Ovary (tissue), 10 donors: ENCODE measurements at places on chromosomes 12 and 14. TPM values are rescaled to one million over a fixed set of nuclear protein-coding genes. Genes with fewer than 3 reads are reported as not detected.
A peak's percentile ranks its signal among the peaks of the same experiment; 100 is the strongest.

DNA sequence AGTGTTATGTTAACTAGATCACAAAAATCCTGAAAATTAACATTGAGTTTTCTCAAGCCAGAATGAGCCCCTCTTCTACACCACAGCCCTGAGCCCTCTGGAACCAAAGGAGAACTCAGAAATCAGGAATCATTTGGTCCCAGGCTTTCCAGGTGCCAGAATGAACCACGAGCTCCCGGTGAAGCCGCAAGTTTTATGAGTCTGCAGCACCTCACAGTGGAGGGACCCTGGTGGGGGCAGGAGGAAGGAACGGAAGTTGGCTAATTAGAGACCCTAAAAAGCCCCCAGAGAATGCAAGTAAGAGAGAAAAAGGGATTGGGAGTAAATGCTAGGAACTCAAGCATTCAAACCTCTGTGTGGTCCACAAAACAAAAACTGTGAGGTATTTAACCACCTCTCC lies 52.9 kb upstream of the BCL2L14 start:
- DNase-seq = no peak

DNA sequence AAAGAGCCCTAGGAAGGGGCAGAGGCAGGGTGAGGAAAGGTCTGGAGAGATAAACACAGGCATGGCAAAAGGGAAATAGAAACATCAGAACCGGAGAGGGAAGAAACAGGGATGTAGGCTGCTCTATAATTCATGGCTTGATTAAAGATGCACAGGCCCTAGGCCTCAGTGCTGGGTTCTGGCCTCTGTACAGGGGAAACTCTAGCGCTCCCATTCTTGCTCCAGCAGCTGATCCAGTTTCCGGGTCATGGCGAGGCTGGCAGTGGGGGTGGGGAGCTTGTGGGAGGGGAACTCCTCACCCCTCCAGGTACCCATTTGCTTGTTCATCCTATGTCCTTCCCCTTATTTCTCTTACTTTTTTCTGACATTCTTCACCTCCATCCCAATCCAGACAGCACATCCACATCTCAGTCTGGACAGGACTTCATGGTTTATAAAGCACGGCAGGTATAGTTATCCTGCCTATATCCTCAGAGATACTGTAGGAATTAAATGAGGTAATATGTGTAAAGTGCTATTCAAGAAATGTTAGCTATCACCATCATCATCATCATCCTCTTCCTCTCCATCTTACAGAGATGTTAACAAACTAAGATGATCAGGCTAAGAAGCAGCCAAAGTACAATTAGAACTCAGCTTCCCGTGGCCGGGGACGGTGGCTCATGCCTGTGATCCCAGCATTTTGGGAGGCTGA lies 8.0 kb upstream of the GPR84 start:
- no peak for DNase-seq

DNA sequence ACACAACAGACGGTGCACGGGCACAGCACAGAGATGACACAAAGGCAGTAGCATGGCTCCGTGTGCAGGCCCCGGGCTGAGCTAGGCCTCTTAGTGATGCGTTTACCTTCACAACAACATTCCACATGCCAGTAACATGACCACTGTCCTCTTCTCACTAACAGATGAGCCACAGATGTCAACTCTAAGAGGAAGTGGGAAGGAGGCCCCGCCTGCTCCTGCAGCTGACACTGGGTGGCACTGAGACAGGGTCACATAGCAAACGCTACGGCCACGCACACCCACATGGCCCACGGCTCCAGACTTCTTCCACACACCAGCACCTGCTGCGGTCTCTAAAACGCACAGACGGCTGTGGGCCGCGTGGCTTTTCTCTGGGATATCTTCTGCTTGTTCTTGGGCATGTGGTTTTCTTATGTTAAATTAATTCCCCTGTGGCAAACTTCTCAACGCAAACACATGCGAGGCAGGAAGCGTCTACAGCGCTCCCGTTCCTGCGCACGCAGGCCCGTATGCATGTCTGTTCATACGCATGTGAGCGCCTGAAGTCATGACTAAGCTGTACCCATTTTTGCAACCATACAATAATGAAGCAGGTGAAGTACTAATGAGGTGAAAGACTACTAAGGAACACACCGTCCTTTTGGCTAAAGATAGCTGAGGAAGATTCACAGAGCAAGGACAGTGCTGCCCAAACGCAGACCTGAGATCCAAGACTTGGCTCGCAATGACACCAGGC lies 26.8 kb downstream of the AMN start:
- no peak for DNase-seq

The SETD3 gene
- 89.9 TPM for total RNA-seq

GRCh38 chr14:66468778-66469367 lies 17.3 kb upstream of the CCDC196 start:
- no peak for DNase-seq

GRCh38 chr12:2641761-2642160 lies 153.0 kb upstream of the FKBP4 start:
- no peak for DNase-seq

The SIX1 gene
- 0.20 TPM for total RNA-seq

The RNU4-1 gene
- under 0.01 TPM for total RNA-seq

DNA sequence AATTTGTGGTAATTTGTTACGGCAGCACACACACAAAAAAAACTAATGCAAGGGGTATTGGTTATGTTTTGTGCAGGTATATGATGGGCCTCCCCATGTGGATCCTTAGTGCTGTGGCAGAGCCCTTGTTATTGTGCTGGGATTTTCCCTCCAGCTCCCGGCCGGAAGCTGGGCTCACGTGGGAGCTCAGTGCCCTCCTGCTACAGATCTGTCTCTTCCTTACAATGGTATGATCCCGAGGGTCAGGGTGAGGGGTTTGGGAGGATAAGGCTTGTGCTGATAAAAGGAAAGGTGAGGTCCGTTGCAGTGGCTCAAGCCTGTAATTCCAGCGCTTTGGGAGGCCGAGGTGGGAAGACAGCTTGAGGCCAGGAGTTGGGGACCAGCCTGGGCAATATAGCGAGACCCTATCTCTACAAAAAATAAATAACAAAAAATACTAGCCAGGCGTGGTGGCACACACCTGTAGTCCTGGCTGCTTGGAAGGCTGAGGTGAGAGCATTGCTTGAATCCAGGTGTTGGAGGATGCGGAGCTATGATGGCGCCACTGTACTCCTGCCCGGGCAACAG lies 861 bp upstream of the SLC48A1 start:
- DNase-seq = no peak

DNA sequence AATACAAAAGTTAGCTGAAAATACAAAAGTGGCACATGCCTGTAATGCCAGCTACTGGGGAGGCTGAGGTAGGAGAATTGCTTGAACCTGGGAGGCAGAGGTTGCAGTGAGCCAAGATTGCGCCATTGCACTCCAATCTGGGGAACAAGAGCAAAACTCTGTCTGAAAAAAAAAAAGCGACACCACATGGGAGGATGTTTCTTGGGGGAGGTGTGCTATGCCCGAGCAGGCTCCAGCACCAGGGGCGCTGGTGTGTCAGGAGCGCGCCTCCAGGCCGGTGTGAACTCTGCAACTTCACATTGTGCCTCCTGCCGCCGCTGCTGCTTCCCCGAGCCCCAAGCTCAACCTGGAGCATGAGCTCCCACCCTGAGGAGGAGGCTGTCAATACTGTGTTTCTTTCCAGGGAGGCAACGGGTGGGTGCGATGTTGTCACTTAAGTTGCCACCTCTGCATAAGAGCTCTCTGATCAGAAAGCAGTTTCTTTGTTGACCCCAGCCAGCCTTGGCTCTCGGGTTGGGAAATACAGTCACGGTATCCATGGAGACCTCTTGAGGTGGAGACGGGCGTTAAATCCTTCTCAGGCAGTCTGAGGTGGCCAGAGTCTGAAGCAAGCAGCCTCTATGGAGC lies 18.9 kb downstream of the DEGS2 start:
- DNase-seq = no peak

The TAS2R19 gene
- 3.3 TPM for total RNA-seq

DNA sequence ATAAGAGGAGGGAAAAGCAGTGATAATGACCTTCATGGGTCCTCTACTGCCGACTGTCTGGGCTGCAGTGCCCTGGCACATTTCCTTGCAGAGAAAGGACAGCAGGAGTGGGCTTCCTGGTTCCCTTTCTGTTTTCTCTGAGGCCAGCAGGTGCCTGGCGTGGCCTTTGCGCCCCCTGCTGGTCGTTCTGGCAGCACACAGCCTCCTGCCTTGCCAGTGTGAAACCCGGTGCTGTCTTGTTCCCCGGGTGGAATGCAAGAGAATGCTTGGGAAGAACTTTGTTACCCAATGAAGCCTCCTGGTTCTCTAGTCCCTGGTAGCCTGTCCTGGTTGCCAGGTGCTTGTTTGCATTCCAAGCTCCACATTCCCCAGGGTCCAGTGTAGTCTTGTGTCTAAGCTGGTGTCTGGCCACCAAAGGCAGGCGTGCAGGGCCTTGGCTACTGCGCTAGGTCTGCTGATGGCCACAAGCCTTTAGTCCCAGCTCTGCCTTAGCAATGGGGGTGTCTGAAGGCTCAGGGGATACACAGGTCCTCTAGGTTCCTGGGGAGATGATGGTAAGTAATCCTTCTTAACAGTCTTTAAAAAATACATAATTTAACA lies 1392.4 kb upstream of the TMEM132C start:
- peak; percentile 26 for DNase-seq

- no peak for DNase-seq
Observed at GRCh38 chr12:121996945-121997612, 24.6 kb upstream of the BCL7A start.

- no peak for DNase-seq
Observed at GRCh38 chr12:4214877-4215228, 58.7 kb upstream of the CCND2 start.

DNA sequence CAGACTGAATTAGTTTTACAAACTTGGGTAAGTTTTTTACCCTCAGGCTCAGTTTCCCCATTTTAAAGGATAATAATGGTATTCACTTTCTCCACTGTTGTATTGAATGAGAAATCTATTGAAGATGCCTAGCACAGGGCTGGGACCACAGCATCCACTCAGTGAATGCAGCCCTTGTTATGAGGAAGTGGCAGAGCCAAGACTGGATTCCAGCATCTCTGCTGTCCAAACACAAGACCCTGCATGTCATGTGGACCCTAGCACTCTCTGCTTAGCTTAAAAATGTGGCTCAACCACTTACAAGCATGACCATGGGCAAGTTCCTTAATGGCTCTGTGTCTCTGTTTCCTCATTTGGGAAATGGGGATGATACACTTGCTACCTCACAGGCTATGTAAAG lies 24.1 kb upstream of the TRIM9 start:
- no peak for DNase-seq

DNA sequence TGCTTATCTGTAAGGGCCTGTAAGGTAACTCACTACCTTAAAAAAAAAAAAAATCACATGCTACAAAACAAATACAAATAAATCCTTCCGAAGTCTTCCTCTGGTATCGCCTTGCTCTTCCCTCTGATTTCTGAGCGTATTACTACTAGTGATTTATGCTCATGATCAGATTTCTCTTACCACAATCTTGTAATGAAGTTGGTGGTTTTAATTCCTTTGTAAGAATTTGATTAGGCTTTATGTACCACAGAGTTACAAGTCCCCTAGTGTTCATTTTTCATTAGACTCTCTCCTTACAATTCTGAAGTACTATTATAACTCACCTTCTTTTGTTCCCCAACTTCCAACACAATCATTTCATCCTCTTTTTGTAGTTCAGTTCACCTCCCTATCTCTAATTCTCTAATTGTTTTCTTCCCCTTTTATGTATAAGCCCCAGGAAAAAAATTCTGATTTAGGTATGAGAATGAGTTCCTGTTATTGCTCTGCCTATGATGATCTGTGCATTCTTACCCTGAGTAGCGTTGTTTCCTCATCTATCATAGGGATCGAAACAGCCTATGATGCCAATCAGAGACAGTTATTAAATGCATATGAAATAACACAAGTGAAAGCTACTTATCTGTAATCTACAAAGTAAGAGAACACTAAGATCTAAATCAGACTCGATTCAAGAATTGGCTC lies 81.5 kb downstream of the EPS8 start:
- DNase-seq = no peak

DNA sequence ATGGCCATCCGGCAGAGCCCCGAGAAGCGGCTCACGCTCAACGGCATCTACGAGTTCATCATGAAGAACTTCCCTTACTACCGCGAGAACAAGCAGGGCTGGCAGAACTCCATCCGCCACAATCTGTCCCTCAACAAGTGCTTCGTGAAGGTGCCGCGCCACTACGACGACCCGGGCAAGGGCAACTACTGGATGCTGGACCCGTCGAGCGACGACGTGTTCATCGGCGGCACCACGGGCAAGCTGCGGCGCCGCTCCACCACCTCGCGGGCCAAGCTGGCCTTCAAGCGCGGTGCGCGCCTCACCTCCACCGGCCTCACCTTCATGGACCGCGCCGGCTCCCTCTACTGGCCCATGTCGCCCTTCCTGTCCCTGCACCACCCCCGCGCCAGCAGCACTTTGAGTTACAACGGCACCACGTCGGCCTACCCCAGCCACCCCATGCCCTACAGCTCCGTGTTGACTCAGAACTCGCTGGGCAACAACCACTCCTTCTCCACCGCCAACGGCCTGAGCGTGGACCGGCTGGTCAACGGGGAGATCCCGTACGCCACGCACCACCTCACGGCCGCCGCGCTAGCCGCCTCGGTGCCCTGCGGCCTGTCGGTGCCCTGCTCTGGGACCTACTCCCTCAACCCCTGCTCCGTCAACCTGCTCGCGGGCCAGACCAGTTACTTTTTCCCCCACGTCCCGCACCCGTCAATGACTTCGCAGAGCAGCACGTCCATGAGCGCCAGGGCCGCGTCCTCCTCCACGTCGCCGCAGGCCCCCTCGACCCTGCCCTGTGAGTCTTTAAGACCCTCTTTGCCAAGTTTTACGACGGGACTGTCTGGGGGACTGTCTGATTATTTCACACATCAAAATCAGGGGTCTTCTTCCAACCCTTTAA lies 1.5 kb downstream of the FOXG1 start:
- peak; percentile 42 for DNase-seq

The SLC5A8 gene
- 0.25 TPM for total RNA-seq

DNA sequence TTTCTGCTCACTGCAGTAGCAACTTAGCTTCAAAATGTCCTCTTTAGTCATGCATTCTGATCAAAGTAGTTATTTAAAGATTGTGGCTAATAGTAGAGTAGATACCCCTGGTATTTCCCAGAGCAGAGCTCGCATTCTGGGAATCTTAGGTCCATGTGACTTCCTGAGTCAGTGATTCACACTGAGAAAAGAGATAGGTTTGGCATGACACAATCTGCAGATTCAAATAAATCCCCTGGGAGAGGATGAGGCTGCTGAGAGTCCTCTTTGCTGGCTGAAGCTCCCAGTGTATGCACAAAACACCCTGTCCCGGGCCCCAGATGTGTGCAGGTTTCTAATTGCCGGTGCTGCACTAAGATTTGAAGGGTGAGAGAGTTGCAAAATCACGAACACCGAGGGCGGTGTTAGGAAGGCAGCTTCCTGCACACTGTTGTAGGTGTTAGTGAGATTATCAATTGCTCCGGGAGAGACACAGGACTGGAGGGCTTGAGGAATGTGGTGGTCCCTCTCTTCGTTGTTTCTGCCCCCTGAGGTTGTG lies 233.2 kb downstream of the NRXN3 start:
- no peak for DNase-seq

DNA sequence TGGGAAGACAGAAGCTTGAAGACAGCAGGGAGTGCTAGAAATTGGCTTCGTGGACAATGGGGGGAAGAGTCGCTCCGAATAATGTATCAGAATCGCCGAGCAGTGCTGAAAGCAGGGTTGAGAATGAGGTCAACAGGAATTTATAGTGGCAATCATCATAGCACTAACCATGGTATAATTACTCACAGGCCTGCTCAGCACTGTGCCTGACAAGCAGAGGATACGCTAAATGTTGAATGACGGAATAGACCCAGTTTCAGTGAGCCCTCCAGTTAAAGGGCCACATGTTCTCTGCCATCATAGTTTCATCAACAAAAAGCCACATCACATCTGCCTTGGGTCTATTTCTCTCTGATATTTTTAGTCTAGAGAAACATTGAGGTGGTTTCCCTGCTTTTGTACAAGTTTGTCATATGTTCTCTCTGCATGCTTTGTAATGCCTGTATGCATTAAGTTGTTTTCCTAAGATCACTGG lies 130.3 kb upstream of the EGLN3 start:
- DNase-seq = no peak
